ENCODE measurements at places on chromosomes 5 and 9.

DNA sequence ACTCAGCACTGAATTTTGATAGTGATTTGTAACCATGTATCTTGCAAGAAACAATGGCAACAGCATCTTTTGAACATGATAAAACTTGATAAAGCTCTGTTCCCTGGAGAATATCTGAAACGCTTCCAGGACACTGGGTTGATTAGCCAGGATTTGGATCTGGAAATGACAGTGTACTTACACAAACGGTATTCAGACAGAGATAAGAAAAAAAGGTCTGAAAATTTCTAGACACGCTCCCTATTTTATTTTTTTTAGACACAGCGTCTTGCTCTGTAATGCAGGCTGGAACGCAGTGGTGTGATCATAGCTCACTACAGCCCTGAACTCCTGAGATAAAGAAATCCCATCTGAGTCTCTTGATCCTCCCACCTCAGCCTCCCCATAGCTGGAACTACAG, 109.0 kb downstream of the GNAQ start:
- DNase-seq, result no peak

- no peak for DNase-seq
Measured at GRCh38 chr9:101073122-101073521, 44.6 kb downstream of the PLPPR1 start.

DNA sequence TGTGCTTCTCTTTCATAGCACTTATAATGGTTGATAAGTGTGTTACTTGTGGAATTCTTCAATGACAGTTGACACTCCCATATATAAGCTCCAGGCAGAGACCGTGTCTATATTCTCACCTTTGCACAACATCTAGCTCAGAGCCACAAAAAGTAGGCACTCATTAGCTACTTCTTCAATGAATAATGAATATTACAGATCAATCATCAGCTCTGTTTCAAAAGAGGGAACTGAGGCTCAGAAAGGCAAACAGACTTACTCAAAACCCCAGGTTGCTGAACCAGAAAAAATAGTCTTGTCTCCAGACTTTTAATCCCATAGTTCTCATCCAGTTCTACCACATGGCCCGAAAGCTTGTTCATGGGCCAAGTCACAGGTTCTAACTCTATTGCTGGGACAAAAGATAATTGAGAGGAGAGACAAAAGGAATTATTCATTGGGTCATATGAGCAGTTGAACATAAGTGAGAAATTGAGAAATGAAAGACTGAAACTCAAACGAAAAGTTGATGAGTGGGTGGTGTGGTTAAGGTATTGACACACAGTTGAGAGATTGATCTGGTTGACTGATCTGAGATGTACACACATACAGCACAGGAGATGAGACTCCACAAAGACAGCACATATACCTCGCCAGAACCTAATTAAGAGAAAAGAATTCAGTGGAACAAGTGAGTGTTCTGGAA, 381.6 kb downstream of the EFNA5 start:
- DNase-seq, result peak; percentile 91

- DNase-seq, result no peak
Measured at GRCh38 chr9:28782630-28783029, 1209.3 kb upstream of the C9orf72 start.

GRCh38 chr5:24080046-24080445, 564.7 kb downstream of the CDH10 start:
- DNase-seq, result no peak

DNA sequence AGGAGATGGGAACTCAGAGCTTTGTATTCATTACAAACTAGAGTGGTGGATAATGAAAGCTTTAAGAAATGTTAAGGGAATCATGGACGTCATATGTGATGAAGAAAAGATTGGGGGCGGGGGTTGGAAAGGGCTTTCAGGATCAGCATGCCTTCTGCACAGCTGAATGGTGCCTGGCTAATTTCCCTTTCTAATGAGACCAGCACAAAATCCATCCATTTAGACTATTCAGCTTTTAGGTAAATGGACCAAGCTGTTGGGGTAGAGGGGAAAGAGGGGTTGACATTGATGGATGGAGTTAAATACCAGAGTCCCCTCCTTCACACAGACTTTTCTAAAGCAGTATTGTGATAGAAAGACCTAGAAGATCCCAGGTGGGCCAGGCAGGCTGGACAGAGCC, 737.9 kb upstream of the WWC1 start:
- no peak for DNase-seq

- DNase-seq, result no peak
Measured at GRCh38 chr5:173333925-173334661, 5.9 kb upstream of the STC2 start.

DNA sequence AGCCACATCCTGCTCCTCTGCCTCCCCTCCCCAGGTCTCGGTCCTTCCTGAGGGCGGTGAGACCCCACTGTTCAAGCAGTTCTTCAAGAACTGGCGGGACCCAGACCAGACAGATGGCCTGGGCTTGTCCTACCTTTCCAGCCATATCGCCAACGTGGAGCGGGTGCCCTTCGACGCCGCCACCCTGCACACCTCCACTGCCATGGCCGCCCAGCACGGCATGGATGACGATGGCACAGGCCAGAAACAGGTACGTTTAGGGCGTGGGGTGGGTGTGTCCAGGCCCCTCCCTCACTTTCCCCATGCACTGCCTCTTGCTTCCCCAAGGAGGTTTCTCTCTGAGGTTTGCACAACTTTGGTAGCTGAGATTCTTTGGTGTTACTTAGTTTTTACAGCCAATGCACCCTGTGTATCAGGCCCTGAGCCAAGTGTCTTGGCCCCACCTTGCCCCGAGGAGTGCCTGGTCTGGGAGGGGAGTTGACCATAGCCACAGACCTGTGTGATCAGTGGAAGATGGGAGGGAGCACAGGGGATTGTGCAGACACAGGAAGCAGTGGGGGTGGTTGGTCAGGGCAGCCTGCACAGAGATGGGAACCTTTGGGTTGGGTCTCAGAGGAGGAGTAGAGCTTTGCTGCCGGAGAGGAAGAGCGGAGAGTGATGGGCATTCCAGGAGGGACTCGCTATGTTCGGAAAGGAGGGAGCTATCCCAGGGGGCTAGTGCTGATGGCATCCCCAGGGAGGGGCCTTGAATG, 50.8 kb downstream of the GSN start:
- DNase-seq, result no peak

All from GM12878 (cell line).